ENCODE measurements at places on chromosomes 16 and 17.

DNA sequence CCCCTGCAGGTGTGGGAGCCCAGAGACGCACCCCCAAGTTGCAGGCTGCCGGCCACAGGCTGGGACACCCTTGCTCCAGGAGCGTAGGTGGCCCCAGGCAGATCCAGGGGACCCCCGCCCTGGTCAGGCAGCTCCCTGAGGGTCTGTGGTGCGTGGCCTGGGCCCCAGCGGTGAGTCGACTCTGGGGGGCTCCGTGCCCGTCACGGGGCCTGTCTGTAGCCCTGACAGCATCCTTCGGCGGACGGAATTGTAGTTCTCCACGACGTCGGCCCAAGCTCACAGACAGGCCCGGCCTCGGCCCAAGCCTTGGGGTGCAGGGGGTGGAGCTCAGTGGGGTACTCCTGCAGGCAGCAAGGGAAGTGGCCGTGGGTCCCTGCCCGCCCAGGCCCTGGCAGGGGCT, 82.9 kb downstream of the LMF1 start:
- DNase-seq: no peak

- DNase-seq: no peak
These were observed 346.6 kb downstream of the PMP22 start for GRCh38 chr17:14918540-14918939.

DNA sequence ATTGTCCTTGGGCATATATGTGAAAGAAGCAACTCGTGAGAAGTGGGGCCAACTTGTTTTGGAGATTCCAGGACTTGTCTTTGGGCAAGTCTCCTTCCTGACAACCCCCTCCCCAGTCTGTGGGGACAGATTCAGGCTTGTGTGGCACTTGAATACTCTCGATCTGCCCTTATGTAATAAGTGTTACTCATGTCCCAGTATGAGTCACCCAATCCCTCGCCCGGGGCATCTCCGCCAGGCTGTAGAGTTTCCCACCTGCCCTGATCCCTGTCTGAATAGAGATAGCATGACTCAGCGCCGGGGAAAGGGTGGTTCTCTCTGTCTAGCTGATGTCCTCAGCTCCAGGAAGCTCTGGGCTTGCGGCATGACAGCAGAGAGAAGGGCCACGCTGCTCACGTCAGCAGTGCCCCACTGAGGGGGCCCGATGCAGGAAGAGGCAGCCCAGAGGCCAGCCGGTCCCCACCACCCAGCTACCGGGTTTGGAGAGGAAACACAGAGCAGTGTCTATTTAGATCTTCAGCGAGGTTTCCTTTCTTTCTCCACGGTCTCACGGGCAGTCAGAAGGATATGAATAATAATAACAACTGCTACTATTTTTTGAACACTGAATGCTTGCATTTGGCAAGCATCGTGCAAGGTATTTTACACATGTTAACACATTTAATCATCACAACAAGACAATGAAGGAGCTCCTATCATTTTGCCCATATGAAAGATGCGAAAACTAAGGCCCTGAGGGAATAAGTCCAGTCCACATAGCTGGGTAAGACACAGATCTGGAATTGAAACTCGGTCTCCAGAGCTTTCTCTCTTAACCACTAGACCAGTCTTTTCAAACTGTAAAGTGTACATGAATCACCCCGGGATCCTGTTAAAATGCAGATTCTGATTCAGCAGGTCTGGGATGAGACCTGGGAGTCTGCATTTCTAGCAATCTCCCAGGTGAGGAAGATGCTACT, 426.7 kb upstream of the MAF start:
- DNase-seq: peak; percentile 24

- DNase-seq: no peak
These were observed 441.0 kb upstream of the SALL1 start for GRCh38 chr16:51592001-51592501.

DNA sequence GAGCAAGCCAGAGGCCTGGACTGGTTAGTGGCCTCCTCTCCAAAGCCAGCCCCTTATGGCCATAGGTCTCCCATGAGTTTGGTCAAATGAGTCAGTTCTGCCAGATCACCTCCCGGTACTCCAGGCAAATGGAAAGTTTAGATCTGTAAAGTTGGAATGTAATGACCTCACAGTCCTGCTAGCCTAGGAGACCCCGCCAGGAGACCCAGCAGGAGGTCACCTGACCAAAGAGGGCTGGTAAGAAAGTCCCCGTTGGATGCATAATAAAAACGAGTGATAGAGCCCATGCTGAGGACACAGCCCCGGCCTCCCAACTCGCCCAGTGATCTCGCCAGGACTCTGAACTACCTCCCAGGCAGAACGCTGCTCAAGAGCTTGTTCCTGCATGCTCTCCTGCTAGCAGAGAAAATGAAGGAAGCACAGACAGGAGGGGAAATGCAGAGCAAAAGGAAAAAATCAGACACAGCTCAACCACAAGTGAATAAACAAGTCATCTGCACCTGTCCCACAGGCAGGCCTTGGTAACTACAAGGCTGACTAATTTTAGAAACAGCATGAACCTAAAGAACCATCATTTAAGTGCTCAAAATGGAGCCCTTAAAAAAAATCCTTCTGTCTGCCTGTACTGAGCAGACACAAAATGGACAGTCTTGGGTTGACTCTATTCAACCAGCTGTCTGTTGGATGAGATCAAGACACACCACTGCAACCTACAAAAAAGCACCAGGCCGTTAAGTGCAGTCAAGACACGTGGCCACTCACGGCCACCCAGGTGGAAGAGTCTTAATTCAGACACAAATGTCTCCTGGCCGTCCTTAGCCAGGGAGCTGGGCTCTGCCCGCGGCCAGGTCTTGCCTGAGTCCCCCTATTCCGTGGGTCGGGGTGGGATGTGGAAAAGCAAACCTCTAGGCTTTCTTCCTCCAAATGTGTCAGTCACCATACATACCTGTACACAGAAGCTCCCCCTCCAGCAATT, 9.2 kb downstream of the CDIP1 start:
- DNase-seq: no peak

GRCh38 chr17:76772842-76773525, 35.1 kb downstream of the MFSD11 start:
- no peak for DNase-seq

- no peak for DNase-seq
These were observed 262.7 kb upstream of the KCNJ16 start for GRCh38 chr17:69812240-69812837.

- DNase-seq: no peak
These were observed 25.8 kb downstream of the SMPD3 start for GRCh38 chr16:68422396-68422960.

DNA sequence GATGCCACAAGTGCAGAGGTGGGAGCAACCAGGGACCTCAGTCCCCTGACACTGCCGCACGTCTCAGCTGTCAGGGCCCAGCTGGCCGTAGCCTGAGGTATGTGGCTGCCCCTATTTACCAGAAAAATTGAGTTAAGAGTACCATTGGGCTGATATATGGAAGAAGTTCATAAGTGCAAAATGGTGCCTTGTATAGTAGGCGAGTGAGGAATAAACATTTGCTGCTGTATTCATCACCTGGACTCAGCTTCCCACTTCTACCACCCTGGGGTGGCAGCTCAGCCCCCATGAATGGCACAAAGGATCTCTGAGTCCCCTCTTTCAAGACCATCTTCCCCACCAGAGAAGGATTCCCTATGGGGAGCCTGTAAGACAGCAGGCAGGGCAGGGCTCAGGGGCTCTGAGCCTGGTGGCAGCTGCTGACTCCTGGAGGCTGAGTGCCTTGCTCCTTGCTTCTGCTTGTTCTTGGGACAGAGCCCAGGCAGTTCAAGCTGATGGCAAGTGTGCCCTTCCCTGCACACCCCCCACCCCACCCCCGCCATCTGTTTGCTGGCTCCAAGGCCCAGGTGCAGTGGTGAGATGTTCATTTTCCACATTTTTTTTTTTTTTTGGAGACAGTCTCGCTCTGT, 29.0 kb downstream of the TRPV2 start:
- no peak for DNase-seq

DNA sequence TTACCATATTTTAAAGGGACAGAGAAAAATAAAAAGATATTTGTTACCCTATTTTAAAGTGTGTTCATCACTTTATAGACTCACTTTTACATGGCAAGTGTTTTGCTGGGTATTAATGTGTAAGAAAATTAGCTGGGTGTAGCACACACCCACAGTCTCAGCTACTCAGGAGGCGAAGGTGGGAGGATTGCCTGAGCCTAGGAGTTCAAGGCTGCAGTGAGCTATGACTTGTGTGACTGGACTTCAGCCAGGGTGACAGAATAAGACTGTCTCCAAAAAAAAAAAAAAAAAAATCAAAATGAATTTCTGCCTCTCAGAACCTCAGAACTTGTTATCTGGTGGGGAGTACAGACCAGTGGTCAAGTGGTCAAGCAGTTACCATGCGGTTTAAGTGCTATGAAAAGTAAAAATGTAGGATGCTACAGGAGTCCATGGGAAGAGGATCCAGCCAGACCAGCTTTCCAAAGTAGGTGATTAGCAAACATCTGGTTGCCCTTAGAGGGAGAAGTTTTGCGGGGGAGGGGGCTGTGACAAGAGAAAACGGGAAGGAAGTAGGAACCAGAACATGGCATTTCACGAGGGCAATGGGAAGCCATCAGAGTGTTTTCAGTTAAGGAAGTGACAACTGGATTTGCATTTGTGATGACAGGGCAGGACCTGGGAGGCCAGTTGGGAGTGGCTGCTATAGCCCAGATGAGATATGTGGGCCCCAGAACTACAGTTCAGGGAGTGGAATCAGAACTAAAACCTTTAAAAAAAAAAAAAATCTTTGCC, 13.9 kb downstream of the CNEP1R1 start:
- DNase-seq: no peak

DNA sequence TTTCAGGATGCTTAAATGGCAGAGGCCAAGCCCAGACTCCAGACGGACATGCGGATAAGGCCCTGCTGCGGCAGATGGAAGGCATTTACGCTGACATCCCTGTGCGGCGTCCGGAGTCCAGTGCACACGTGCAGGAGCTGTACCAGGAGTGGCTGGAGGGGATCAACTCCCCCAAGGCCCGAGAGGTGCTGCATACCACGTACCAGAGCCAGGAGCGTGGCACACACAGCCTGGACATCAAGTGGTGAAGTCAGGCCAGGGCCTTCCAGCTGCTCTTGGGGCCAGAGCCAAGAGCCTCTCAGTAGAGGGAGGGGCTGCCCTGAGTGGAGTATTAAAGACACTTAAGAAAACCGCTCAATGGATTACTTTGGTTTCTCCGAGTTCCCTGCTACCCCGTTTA, 29.4 kb downstream of the NARF start:
- no peak for DNase-seq

DNA sequence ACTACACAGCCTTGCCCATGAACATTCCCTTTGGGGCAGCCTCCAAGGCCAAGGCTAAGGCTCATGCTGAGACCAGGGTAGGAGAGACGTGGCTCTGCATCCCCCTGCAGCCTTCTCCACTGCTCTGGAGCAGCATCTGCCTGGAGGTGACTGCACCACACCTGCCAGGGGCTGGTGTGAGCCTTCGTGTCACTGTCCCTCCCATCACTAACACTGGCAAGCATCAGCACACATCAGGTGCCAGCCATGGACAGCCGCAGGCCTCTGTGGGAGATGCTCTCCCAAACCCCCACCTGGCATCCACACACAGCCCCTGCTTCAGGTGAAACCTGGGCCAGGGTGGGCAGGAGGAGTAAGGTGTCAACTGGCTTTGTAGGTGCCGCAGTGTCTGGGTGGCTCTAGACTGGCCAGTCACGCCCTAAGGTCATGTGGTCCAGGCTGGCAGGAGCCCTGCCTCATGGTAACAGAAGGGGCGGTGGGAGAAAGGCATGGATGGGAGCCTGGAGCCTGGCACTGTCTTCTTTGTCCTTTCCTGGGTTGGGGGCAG, 18.1 kb upstream of the MTSS2 start:
- DNase-seq: no peak
